AG04449 (cell line): ENCODE measurements at places on chromosomes 2 and 18.

DNA sequence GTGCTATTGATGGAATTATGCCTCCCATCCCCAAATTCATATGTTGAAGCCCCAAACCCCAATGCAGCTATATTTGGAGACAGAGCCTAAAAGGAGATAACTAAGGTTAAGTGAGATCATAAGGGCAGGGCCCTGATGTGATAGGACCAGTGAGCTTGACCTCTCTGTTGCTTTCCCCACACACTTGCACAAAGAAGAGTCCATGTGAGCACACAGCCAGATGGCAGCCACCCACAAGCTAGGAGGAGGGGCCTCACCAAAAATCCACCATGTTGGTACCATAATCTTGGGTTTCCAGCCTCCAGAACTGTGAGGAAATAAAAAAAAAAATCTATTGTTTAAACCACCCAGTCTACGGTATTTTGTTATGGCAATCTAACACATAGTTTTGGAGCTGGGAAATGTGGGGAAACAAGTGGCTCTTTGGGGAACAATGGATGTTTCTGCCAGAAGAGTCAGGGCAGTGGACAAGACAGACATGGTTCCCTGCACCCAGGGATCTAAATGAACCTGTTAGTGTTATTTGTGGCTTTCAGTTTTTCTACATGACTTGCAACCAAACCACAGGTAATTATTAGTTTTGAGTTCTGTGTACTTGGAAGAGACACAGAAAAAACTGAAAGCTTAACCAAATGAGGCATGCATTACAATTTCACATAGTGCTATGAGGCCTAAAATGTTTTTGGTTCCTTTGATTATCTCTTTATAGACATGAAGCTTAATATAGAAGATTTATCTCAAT is 259.1 kb downstream of the LTBP1 start:
- DNase-seq, result no peak

GRCh38 chr2:109280804-109281203 is 151.8 kb downstream of the SH3RF3 start:
- no peak for DNase-seq

DNA sequence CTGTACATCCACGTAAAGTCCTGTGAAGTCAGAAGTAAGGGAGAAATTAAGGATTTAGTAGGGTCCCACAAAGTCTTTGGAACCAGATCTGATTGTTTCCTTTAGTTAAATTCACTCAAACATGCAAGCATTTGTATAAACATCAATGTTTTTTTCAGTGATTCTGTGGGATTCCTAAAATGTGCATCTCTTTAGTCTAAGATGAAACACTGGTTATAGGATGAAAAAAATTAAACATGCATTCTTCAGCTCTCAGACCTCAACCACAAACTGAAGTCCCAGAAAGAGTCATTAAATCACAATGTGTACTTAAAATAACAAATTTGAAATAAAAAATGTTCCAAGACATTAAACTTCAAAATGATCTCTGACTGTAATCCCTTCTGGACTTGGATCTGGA is 76.5 kb upstream of the APCDD1 start:
- no peak for DNase-seq

- DNase-seq, result no peak
Observed at GRCh38 chr2:51231071-51231470, 199.1 kb upstream of the NRXN1 start.

- peak; percentile 69 for DNase-seq
Observed at GRCh38 chr2:168030862-168031624, 216.4 kb downstream of the STK39 start.

- no peak for DNase-seq
Observed at GRCh38 chr18:59008302-59008974, 131.2 kb upstream of the SEC11C start.

- no peak for DNase-seq
Observed at GRCh38 chr2:46512185-46512584, 32.8 kb downstream of the TMEM247 start.

GRCh38 chr2:127083819-127084503 is 23.0 kb downstream of the BIN1 start:
- peak; percentile 55 for DNase-seq

GRCh38 chr2:201797175-201797840 is 9.0 kb upstream of the CDK15 start:
- DNase-seq, result peak; percentile 87

DNA sequence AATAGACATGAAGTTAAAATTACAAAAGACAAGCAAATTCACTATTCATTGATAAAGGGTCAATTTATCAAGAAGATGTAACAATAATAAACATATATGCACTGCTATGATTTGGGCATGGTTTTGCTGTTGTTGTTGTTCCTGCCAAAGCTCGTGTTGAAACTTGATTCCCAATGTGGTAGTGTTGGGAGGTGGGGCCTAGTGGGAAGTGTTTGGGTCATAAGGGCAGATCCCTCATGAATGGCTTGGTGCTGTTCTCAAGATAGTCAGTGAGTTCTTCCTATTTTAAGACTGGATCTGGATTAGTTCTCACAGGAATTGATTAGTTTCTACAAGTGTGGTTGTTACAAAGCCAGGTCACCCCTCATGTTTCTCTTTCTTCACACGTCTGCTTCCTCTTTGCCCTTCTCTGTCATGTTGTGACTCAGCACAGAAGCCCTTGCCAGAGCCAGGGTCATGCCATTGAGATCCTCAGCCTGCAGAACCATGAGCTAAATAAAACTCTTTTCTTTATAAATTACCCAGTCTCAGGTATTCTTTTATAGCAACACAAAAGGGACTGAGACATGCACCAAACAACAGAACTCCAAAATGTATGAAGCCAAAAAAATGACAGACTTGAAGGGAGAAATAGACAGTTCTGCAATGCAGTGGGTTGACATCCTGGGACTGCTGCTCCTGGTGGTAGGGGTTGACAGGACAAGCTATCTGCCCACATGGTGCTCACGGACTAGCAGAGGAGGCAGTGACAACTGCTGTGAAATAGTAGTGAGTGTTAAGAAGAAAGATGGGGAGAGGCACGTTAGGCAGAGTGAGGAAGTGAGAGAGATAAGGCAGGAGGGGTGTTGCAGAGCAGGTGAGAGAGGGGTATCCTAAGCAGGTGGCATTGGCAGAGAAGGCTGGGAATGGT is 18.6 kb upstream of the SKA1 start:
- DNase-seq, result no peak

DNA sequence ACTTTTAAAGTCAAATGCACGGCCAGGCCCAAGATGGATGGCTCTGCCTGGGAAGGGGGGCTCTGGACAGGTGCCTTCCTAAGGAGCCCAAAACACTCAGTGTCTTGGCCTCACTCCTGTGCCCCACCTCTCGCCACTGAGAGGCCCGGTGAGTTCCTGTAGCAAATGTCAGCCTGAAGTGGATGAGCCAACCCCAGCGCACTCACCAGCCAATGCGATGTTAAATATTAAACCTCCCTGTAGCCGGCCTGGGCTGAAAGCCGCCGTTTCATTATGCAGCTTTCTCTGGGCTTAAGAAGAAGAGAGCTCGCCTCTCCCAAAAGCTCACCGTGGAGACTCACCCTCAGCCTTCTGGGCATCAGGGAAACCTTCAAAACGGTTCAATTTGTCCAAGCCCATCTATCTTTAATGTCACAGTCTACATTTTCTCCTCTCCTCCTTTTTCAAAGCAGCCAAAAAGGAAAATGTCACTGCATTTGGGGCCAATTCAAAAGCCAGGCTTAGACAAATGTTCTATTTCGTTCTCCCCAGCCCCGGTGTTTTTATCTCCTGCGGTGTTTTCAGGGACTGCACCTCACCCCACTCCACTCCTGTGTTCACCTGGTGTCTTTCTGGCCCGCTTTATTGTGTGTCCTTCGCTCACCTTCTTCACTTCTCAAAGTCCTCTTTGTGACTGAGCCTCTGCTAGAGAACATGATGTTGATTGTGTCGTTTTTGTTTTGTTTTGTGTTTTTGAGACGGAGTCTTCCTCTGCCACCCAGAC is 124.0 kb downstream of the NRP2 start:
- DNase-seq, result no peak
